HCT116 (cell line): ENCODE measurements at places on chromosomes 13 and 19. TPM values are rescaled to one million over a fixed set of nuclear protein-coding genes. Genes with fewer than 3 reads are reported as not detected.
A peak's percentile ranks its signal among the peaks of the same experiment; 100 is the strongest.

DNA sequence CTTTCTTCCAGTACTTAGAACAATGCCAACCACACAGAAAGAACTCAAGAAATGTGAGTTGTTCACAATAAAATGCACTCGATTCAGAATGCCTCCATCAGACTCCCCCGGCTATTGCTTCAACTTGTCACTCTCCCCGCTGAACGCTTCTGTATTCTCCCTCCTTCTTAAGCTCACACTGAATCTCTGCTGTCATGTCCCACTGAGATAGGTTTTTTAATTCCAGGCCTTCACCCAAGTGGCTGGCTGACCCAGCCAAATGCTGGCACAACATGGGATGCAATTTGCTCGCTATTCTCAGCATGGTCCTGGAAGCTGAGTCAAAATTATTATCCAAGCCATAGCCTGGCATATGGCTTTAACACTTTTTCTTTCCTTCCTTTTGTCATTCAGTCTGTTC lies 76.8 kb upstream of the SERP2 start:
- DNase-seq: no peak

- DNase-seq: peak; percentile 3
Measured at GRCh38 chr19:41646589-41647204, 19.8 kb upstream of the CEACAM4 start.

DNA sequence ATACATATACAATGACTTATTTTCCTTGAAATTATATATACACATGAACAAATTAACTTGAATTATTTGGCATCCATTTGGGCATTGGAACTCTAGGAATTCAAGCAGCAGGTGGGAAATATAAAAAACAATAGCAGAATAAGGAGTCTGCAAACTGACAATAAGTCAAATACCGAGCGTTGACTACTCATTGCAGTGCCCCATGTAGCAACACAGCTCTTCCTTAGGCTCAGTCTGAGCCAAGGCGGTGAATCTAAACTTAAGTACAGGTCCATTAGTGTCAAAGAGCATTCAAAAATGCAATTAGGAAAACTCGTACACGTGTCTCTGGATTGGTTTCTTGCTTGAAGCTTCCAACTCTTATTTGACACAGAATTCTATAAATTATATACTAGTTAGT lies 462.5 kb upstream of the KLF12 start:
- DNase-seq: no peak

The CAPN12 gene
- total RNA-seq: 8.8 TPM

The MAP4K1 gene
- 9.1 TPM for total RNA-seq

The KIR2DL3 gene
- not detected for total RNA-seq

The CEACAM1 gene
- total RNA-seq: 1.2 TPM

The COL4A1 gene
- total RNA-seq: 0.57 TPM
